ENCODE measurements at places on chromosomes 12 and 14. TPM values are rescaled to one million over a fixed set of nuclear protein-coding genes. Genes with fewer than 3 reads are reported as not detected.
A peak's percentile ranks its signal among the peaks of the same experiment; 100 is the strongest.

Gene MMP14
- total RNA-seq = 140 TPM

Gene PRPH
- total RNA-seq = 0.26 TPM

Gene ESR2
- total RNA-seq = under 0.01 TPM

Gene CRACR2A
- 0.77 TPM for total RNA-seq

Gene FLVCR2
- 2.8 TPM for total RNA-seq

Gene TAS2R7
- not detected for total RNA-seq

Gene OVCH1
- 0.26 TPM for total RNA-seq

Gene HSPB8
- total RNA-seq = 2.4 TPM

Gene SLCO1B1
- not detected for total RNA-seq

Gene IAPP
- not detected for total RNA-seq

Gene FOXA1
- 5.3 TPM for total RNA-seq

Gene AMN1
- 32.0 TPM for total RNA-seq

Gene CDCA3
- total RNA-seq = 0.51 TPM

DNA sequence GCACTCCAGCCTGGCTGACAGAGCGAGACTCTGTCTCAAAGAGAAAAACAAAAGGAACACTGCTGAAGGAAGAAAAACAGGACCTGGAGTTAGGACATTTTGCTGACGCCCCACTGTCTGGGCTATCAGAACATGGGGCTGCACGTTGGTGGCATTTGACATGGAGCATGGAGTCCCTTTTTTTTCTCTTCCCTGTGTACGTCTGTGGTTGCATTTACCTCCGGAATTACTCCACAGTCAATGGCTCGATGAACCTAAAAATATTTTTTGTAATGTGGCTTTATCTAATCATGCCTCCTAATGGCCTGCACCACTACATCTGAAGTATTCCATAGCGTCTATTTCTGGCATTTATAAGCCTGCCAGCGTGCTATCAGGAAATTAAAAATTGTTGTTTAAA lies 30.7 kb downstream of the TESC start:
- no peak for DNase-seq

- DNase-seq = no peak
Observed at GRCh38 chr12:121107681-121108080, 25.0 kb upstream of the P2RX7 start.

DNA sequence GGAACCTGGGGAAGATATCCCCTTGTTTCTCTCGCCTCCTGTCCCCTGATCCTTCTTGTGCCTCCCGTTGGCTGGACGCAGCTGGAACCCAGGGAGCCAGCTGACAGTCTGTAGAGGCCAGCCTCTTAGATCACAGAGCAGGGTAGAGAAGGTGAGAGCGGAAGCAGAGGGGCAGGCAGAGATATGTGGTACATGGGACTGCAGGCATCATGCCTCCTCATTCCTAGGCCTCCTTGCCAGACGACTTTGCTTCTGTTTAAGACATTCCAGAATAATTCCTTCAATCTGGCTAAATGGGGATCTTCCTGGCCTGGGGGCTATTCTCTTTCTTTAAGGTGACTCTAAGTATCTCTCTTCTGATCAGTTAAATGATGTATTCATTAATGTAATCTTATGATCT lies 89.4 kb upstream of the MAX start:
- DNase-seq = no peak

GRCh38 chr12:123363740-123364531 lies 711 bp downstream of the SBNO1 start:
- peak; percentile 29 for DNase-seq

DNA sequence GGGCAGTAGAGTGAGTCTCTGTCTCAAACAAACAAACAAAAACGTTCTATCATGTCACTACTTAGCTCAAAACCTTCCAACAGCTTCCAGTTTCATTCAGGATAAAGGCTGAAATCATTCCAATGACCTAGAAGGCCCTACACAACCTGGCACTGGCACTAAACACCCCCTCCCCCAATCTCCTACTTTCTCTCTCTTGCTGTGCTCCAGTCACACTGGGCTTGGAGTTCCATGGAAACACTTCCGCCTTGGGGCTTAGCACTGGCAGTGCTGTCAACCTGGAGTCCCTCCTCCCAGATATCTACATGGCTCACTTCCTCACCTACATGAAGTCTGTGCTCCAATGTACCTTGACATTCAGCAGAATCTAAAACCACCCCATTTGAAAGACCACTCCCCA lies 65.0 kb upstream of the SINHCAF start:
- DNase-seq = no peak

DNA sequence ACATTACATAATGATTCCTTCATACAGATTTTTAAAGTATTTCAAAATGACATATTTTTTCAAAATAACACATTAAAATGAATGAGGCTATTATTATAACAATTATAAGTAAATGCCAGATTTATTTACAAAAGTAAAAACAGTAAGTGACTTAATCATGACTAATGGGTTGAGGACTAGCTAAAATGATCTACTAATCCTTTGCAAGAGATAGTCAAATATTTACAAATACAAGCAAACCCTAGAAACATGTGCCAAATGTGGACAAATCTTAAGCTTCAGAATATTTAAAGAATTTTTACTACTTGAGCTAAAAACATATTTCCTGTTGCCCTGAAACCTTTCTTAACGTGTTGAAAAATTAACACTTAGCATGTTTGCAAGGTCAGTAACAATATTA lies 74.8 kb downstream of the KIF21A start:
- DNase-seq = peak; percentile 67

- DNase-seq = no peak
Observed at GRCh38 chr12:125259178-125259867, 194.1 kb downstream of the AACS start.

DNA sequence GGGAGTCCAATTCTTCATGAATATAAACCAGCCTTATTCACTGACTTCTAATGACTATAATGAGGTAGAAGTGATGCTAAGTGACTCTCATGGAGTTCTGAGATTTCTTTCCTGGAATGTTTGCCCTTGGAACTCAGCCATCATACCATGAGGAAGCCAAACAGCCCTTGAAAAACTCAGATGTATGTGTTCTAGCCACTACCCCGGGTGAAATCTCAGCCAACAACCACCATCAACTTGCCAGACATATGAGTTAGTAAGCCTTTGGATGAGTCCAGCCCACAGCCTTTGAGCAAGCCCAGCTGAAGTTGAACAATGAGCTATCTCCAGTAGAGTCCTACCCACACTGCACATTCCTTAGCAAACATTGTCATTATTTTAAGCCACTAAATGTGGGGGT lies 149.5 kb downstream of the SLC6A15 start:
- DNase-seq = no peak

GRCh38 chr12:23303220-23303619 lies 646.2 kb downstream of the SOX5 start:
- DNase-seq = no peak

GRCh38 chr14:74503291-74503937 lies 9.8 kb downstream of the ISCA2 start:
- no peak for DNase-seq

- peak; percentile 12 for DNase-seq
Observed at GRCh38 chr12:10341892-10342509, 34.3 kb downstream of the KLRD1 start.

- no peak for DNase-seq
Observed at GRCh38 chr12:47053961-47054360, 25.5 kb upstream of the PCED1B start.

DNA sequence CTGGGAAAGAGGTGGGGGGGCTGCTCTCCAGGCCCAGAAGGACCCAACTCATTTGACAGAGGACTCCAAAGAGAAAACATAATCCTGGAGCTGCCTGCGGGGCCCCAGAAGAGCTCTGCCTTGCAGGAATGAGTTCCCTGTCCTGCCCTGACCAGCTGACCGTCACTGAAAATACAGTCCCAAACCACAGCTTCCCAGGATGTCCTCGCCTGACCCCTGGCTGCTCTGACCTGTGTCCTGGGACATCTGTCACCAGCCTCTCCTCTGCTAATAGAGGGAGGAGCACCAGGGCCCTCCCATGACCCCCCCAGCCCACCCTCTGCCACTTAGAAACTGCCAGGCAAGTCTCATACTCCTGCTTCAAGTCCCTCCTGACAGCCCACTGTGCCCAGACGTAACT lies 9.8 kb downstream of the FIGNL2 start:
- DNase-seq = no peak

- peak; percentile 21 for DNase-seq
Observed at GRCh38 chr12:66129934-66130266, 650 bp downstream of the LLPH start.

GRCh38 chr12:108857158-108857407 lies 300 bp downstream of the SSH1 start:
- no peak for DNase-seq

GRCh38 chr14:78598046-78598920 lies 428.1 kb downstream of the NRXN3 start:
- DNase-seq = peak; percentile 42

GRCh38 chr14:59507063-59507751 lies 22.9 kb downstream of the JKAMP start:
- DNase-seq = peak; percentile 63

GRCh38 chr12:43238281-43238680 lies 313.7 kb downstream of the ADAMTS20 start:
- peak; percentile 7 for DNase-seq

GRCh38 chr14:23382276-23382675 lies 5.4 kb downstream of the CMTM5 start:
- DNase-seq = no peak

GRCh38 chr12:101927036-101927435 lies 49.7 kb downstream of the DRAM1 start:
- no peak for DNase-seq

- DNase-seq = no peak
Observed at GRCh38 chr14:58150243-58150805, 1.7 kb downstream of the ARMH4 start.

DNA sequence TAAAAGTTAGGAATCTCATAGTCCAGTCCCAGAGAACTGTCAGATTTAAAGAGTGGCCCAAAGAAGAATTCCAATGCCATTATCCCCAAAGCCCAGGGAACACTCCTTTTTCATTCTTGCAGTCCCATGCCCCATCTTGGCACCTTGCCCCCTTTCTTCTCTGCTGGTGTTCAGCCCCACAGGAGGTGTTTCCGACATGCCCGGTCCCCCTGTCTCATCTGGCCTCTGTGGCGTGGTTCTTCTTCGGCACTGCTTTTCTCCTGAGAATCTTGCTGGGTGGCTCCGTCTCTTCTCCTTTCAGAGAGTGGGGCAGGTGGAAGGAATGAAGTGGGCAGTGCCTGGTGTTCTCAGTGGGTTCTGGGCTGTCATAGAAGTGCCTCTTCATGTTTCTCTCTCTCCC lies 64.7 kb downstream of the VCPKMT start:
- DNase-seq = no peak

- DNase-seq = no peak
Observed at GRCh38 chr12:121251838-121252237, 41.9 kb downstream of the P2RX4 start.

DNA sequence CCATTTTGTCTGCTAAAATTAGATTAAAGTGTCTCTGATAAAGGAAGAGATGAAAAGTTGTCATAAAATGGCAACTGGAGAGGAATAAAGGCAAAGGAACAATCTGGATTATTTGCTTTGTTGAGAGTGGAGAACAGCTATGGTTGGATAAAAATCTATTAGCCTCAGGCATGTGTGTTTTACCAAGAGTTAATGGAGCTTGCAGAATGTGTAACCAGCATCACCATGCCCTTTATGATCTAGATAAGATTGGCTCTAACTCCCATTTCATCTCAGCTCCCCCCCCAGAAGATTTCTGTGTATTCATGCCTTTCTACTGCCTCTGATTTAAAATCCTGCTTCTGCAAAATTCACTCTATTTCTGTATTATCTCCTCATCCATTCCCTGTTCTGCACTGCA lies 93.8 kb downstream of the GALC start:
- DNase-seq = no peak

GRCh38 chr12:68378872-68379606 lies 46.9 kb upstream of the MDM1 start:
- DNase-seq = peak; percentile 48

DNA sequence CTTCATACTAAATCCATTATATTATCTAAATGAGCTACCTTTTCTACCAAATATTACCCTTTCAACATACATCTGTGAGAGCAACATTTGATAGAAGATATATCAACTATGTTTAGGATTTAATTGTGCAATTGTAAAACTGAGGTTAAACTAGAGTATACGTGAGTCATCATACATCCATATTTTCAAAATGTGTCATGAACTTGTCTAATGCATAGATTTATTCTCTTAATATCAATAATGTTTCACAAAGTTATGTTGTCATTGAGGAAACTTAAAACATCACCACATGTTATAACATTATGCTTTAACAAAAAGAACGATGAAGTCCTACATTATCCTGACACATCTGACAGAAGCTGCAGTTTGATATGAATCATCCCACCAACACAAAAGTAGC lies 645.5 kb upstream of the NOVA1 start:
- peak; percentile 33 for DNase-seq

DNA sequence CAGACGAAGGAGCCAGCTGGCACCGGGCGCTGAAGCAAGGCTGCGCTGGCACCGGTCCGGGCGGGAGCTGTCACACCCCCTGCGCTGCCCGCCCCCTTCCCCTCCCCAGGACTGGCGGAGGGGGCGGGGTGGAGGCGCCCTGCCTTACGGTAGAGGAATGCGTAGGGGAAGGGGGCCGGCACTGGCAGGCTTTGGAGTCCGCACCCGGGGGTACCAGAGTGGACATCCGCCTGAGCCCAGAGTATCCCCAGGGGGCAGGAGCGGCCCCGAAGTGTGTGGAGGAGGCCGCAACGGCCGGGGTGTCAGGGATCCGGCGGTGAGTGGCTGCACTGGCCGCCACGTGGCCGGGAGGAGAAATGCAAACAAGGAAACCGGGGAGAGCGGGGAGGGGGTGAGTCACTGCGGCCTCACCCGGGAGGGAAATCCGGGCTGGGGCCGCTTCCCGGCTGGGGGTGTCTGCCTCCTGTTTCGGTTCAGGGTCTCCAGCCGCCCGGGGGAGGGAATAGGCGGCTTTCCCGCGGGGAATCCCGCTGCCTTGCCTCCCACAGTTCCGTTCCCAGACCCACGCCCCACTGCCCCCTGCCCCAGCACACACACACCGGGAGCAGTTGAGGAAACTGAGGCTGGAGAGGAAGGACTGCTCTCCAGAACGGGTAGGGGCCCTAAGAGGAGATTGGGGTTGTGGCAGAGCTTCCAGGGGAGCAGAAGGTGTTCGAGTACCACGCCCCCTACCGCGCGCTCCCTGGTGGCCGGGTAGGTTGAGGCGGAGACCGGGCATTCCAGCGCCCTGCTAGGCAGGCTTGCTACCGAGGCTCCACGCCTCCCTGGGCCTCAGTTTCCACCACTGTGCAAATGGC lies at the start of gene RAPGEF3:
Gene RAPGEF3, minus strand, starts transcription at position 47 of the 857 bp plus-strand sequence. CDS start 324 bp downstream, outside the sequence.
- peak; percentile 70 for DNase-seq

DNA sequence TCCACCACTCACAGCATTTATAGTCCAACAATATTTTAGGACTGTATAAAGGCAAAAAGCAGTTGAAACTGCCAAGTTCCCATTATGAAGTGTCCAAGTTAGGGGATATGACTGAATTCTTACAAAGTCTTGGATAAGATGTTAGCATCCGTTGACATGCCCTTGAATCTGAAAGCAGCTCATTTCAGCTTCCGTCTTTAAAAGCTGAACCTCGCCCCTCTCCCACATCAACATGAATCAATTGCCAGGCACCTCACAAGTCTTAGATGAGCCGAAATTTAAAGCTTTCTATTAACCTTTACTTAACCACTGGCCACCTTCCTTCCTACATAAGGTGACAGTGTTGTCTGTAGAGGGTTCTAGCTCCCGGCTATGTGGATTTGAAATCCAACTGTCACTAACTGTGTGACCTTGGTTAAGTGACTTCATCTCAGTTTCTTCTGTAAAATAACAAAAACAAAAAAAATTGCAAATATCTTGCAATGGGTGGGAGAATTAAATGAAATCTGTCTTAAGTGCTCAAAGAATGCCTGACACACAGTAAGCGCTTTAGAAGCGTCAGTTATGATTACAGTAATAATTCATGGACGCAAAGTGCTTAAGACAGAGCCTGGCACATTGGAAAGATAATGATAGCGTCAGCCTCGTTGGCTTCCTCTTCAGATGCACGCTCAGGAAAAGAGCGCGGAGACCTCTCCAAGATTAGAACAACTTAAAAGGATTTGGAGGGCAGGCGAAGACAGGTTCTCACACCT lies 1.2 kb downstream of the PPP1CC start:
- peak; percentile 43 for DNase-seq

Measured in bronchial epithelial cell (primary cell).